ENCODE measurements at places on chromosomes 3 and 15.

DNA sequence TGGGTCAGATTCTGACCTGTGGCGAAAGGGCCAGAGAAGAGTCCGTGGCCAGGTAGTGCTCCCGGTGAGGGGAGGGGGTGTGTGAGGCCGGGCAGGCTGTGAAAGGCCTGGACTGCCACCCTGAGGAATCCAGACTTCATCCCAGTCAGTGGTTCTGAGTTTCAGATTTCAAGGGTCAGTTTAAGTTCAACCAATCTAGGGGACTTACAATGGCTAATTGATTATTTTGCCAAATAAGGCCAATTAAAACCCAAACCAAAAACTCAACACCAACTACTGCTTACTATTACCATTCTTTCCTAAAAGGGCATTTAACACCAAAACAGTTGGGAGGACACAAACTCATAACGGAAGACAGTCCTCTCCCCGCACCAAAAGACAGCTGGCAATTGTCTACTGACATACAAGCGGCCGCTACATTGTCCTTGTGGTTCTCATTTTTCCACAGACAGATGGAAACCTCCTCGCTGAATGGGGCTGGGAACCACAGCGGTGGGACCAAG is 30.5 kb downstream of the TMEM44 start:
- no peak for DNase-seq

GRCh38 chr3:52257911-52258310 is 12.4 kb downstream of the PPM1M start:
- no peak for DNase-seq

GRCh38 chr3:187677604-187678003 is 7.4 kb upstream of the SST start:
- no peak for DNase-seq

- no peak for DNase-seq
Observed at GRCh38 chr3:16528581-16528993, 15.1 kb upstream of the RFTN1 start.

DNA sequence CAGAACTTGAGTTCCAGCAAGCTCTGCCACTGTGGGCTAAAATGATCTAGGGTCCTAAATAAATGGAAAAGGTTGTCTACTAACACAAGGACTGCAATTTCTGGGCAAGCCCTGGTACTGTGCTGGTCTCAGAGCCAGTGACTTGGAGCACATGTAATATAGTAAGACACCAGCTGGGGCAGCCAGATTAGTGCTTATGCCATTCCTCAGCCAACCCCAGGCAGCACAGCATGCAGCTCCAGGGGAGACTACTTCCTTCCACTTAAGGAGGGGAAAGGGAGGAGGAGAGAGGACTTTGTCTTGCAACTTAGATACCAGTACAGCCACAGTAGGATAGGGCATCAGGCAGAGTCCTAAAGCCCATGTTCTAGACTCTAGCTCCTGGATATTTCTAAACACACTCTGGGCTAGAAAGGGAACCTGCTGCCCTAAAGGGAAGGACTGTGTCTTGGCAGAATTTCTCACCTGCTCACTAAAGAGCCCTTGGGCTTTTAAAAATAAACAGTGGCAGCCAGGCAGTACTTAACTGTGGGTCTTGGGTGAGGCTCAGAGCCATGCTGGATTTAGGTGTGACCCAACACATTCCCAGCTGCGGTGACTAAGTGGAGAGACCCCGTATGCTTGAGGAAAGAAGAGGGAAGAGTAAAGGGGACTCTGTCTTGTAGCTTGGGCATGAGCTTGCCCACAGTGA is 223.7 kb upstream of the BCHE start:
- no peak for DNase-seq

DNA sequence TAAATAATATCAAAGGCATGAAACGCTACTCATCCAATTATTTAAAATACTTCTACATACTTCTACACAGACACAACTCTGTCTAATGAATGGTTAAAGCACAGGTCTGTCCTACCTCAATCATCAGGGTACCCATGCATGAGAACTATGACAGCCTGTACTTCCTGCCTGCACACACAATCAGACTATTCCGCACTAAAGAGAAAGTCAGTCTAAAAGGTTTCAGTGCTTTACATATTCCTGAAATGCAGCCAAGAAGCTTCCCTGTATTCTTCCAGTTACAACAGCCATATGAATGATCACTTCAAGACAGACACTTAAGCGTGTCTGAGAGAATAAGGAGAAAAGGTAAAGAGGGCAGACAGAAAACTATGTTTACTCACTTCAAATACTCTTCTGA is 58.8 kb downstream of the TUBGCP4 start:
- no peak for DNase-seq

DNA sequence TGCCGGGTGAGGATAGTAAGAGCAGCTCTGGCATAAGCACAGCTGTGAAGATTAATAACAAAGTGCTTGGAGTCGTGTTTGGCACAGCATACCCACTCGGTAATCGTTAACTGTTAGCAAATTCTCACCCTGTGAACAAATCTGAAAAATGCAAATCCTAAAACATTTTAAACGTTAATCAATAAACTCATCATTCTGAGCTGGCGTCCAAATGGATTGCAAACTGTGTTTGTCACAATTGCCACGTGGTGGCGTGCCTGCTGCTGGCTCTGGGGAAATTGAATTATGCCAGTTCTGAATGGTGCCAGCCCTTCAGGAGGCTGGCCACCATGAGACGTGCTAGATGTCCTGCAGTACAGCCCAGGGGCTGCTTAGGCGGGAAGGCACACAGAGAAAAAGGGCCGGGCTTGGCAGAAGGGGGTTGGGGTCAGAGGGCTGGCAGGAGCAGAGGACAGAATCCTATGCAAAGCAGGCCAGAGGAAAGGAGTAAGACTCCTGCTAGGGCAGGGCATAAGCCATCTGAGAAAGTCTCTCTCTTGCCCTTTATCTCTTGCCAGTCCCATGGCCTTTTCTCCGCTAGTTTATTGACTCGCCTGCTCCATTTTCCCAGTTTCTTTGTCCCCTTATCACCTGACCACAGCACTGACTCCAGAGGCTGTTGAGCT is 22.1 kb upstream of the POLG start:
- DNase-seq, result no peak

GRCh38 chr3:125110016-125110875 is 54.4 kb upstream of the HEG1 start:
- DNase-seq, result peak; percentile 76

GRCh38 chr3:100149713-100150415 is 35.6 kb upstream of the FILIP1L start:
- no peak for DNase-seq

- no peak for DNase-seq
Observed at GRCh38 chr15:67724691-67725375, 100.5 kb upstream of the SKOR1 start.

- no peak for DNase-seq
Observed at GRCh38 chr3:11719406-11720303, 75.9 kb upstream of the VGLL4 start.

DNA sequence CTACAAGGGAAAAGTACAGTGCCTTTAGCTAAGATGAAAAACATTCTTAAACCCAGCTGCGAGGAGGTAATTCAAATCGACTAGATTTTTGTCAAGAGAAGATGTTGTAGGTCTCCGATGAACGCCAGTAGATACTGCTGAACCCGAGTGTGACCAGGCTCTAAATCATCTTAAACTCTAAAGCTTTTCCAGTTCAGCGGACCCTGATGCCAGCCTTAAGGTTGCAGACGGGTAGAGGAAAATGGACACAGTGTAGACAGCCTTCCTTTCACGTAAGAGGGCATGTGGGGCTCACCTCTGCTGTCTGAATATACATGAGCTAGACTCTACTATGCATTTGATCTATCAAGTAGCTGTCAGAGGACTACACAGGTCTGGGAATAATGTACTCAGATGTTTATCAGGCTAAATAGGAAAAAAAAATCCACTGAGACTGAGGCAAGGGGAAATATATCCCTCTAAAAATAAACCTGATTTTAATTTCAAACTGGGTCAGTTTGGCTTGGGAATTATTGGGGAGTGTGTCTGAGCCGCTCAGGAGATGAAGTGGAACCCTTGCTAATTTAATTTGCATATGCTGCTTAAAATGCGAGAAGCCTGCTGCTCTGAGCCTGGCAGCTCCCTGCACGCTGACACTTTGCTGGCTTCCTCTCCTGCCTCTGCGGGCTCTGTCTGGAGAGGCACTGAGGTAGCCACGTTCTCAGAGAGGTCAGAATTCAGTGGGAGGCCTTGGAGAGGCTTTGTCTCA is 151.9 kb downstream of the CADPS start:
- DNase-seq, result no peak

GRCh38 chr3:15391007-15391406 is 36.3 kb downstream of the METTL6 start:
- no peak for DNase-seq

DNA sequence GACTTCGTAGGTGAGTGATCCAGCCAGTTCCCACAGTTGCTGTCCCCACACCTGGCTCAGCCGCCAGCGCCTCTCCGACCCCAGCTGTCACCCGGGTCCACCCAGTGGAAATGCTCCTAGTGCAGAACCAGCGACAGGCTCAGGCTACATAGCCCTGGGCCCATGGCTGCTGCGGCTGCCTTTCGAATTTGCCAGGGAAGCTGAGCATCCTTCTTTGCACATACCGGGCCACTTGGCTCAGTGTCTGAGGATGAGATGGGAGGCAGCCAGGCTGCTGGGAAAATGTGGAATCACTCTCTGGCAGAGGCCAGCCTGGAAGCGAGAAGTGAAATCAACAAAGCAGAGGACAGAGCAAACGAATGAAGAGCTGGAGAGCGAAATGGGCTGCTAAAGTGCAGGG is 80.1 kb downstream of the ST8SIA2 start:
- DNase-seq, result no peak

DNA sequence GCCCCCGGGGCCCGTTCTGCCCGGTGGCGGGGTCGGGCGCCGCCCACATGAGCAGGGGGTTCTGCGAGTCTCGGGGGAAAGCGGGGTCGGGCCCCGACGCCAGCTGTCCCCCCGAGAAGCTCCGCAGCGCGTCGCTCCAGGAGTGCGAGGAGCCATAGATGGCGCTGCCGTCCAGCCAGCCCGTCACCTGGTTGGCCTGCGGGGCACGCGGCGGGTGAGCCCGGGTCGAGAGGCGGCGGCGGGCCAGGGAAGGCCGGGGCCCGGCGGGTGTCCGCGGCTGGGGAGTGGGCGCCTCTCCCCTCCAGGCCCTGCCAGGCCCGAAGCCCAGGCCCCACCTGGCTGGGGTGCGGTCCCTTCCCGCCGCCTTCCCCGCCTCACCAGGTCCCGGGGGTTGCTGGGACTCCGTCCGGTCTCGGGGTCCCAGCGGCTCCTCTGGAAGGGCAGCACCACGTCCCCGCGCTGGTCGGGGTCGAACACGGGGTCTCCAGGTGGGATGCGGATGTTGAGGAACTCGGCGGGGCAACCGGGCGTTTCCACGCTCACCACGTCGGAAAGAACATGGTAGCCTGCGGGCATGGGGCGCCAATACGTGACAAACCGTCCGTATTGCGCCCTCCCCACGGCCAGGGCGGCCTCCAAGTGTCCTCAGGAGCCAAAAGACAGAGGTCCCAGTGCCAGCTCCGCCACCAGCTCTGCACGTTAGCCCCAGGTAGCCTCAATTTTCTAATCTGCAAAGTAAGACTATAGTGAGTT is 2.4 kb downstream of the DUOX2 start:
- no peak for DNase-seq

GRCh38 chr3:23956701-23957100 is 11.6 kb downstream of the NR1D2 start:
- no peak for DNase-seq

- DNase-seq, result peak; percentile 43
Observed at GRCh38 chr3:149783576-149783975, 8.8 kb downstream of the ANKUB1 start.

GRCh38 chr3:34783876-34784275 is 855.4 kb upstream of the ARPP21 start:
- DNase-seq, result no peak

DNA sequence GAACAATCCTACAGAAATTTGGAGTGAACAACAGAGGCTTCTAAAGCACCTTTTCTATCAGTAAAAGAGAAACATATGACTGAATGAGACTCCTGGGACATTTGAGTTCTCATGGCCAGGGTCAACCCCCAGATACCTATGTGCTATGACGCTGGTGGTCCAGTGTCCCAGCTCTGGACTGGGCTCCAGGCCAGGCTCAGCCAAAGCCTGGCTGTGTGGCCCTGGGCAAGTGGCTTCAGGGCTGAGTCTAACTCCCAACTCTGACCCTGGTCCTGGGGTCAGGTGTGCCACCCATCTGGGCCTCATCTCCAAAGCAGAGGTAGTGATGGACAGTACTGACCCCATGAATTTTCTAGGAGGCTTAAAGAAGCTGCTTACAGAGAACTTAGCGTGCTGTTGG is 147.8 kb downstream of the FBLN2 start:
- no peak for DNase-seq

DNA sequence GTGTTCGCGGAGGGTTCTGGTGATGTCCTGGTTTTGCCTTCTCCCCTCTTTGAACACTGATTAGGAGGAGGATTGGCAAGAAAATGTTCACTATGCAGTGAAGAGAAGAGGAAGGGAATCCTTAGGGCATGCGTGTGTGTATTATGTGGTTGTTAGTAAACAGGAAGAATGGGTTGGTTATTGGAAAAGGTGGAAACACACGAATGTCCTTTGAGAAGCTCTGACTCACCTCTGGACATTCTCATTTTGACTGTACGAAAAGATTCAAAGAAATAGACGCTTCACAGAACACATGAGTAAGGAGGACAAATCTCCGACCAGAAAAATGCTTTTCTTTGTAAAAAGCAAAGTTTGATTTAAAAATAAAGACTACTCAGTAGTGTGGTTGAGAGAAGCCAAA is 188.8 kb upstream of the PRICKLE2 start:
- DNase-seq, result no peak

DNA sequence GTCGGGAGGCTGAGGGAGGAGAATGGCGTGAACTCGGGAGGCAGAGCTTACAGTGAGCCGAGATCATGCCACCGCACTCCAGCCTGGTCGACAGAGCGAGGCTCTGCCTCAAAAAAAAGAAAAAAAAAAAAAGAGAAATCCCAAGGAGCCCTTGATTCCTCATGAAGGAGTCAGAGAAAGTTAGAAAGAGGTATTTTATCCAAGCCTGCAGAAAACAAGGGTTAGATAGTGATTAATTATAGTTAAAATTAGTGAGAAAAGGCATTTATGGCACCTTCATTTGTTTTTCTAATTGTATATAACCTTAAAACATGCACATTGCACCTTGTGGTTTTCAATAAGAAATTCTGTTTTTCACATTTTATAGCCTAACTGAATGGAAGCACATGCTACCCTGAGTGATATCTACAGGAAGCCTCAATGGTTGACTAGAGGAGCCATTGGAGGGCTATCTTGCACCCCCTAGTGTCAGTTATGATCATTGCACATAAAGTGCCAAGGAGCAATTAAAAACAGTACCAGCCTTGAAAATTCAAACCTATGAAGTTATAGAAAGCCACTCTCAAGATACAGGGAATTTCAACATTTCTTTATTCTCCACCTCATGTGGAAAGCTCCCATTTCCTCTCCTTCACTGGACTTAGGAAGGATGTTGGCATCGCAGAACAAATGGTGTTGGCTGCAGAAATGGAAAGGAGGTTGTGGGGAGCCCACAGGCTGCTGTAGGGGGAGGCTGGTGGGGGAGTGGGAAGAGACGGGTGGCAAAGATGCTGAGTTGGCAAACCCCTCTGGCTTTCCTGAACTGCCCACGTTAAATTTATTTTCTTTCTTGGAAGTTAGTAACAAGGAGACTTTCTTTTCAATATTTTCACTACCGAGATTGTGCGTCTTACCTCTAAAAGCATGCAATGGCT is 48.5 kb downstream of the ITGA11 start:
- DNase-seq, result no peak

GRCh38 chr3:187696021-187696420 is 6.3 kb downstream of the RTP2 start:
- DNase-seq, result no peak

- DNase-seq, result no peak
Observed at GRCh38 chr15:76904461-76905012, 603 bp downstream of the SCAPER start.

GRCh38 chr15:23648920-23649515 is 1.4 kb upstream of the MAGEL2 start:
- DNase-seq, result no peak

- DNase-seq, result no peak
Observed at GRCh38 chr3:133474251-133474801, 74.5 kb downstream of the BFSP2 start.

Data from kidney epithelial cell (primary cell).